Effector memory CD8-positive, alpha-beta T cell (primary cell): ENCODE measurements at places on chromosomes 6 and 20.

GRCh38 chr6:109791301-109791700 is 100.2 kb downstream of the FIG4 start:
- no peak for DNase-seq

DNA sequence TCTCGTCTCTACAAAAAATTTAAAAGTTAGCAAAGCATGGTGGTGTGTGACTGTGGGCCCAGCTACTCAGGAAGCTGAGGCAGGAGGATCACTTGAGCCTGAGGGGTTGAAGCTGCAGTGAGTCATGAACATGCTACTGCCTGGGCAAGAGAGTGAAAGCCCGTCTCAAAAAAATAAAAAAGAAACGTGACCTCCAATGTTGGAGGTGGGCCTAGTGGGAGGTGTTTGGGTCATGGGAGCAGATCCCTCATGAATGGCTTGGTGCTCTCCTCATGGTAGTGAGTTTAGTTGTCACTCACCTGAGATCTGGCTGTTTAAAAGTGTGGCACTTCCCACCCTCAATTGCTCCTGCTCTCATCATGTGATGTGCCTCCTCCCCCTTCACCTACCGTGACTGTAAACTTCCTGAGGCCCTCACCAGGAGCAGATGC is 24.3 kb downstream of the RBL1 start:
- peak; percentile 4 for DNase-seq

GRCh38 chr6:142685852-142686506 is 259.0 kb downstream of the HIVEP2 start:
- DNase-seq: no peak

DNA sequence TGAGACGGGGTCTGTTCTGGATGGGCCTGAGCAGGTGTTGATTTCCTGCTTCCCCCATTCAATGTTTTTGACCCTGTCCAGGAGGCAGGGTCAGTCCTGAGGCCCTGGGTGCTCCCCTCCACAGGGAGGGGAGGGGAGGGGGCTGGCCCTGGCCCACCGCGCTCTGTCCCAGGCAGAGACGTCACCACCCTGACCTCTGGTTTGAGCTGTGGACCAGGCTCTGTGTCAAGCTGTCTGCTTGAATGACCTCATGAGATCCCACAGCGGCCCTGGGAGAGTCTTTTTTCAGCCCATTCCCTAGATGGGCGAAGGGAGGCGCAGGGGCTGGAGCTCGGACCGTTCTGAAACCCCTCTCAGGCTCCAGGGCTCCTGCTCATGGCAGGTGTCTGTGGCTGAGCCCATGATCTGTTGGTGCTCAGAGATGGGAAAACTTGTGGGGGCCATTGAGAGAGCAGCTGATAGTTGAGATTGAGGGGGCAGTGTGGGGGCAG is 8.9 kb upstream of the LKAAEAR1 start:
- DNase-seq: no peak

DNA sequence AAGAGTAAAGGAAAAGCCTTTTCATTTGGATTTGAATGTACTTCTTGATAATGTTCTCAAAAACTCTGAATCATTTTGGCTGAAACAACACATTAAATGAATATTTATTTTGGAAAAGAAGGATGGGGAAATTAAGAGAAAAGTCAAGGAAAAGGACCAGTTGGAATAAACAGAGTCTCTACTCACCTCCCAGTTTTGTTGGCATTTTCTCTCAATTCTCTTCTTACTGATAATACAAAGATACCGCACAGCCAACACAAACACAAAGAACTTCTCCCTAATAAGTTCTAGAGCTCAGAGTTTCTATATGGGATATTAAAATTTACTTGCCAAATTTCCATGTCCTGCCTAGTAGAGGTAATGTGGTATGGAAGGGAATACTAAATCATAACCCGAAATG is 13.1 kb downstream of the EPM2A start:
- no peak for DNase-seq

- DNase-seq: no peak
Observed at GRCh38 chr20:39016506-39016905, 54.4 kb downstream of the DHX35 start.

DNA sequence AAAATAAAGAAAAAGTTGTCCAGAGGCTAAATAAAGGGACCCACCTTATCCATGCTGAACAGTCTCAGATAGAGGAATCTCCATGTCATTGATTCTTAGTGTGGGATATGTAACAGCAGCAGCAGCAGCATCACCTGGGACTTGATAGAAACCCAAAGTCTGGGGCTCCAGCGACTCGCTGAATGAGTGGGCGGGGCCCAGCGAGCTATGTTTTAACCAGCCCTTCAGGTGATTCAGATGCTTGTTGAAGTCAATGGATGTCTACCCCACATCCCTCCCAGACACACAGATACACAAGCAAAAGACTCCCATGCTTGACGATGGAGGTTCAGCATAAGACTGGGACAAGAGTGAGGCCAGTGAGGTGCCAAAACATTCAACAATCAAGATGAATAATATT is 298.6 kb downstream of the UBE3D start:
- no peak for DNase-seq

GRCh38 chr6:88520445-88520844 is 354.3 kb upstream of the CNR1 start:
- no peak for DNase-seq

DNA sequence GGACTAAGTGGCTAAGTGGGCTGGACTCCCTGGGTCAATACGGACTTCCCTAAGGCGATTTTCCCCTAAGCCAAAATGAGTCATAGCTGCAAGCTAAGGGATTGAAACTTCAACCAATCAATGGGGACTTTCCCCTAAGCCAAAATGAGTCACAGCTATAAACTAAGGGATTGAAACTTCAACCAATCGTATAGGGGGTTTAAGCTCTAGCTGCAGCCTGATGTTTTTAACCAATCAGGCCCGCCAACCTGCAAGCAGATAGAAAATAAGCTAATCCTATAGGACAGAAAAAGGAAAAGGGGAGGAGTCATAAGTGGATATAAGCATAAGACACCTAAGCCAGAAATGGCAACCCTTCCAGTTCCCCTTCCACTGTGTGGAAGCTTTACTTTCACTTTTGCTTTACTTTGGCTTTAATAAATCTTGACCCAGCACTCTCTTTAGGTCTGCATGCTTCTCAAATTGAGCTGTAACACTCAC is 655.0 kb upstream of the HS3ST5 start:
- DNase-seq: no peak

DNA sequence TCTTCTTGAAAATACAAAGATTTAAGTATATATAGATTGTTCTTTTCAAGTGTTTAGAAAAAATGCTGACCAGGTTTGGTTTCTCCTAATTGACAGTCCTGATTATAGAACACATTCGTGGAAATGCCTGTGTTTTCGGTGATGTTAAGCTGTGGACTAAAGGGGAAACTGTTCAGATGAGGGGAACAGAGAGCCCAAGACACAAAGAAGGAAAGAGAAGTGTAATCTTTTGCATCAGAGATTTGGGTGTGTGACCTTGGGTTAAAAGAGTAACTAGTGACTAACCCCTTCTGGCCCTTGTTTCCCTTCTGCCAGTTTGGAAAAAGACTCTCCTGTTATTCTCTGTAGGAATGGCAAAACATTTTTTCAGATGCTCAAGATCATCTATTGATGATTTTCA is 331.3 kb downstream of the RIMS1 start:
- no peak for DNase-seq

DNA sequence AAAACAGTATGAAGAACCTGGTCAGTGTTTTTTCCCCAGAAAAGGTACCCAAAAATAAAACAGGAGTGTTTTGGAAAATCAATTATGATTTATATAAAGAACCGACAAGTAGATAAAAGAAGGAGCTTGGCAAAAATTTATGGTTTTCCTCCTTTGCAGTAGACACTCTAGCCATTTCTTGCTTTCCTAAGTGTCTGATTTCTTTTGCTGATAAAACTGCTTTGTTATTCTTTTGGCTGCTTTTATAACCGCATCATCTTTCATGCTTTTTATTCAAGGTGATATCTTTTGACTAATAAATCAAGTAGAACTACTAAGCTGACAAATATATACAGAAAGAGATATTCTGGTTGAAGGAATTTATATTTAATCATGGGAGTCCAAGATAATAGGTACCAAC is 16.6 kb downstream of the ATG5 start:
- DNase-seq: no peak

GRCh38 chr6:128882991-128883611 is at the start of gene LAMA2:
TSS of gene LAMA2 (plus strand) at chr6:128883138. CDS start at chr6:128883246, 108 bp downstream.
- DNase-seq: no peak

GRCh38 chr6:151409260-151409659 is 17.9 kb upstream of the ZBTB2 start:
- no peak for DNase-seq

DNA sequence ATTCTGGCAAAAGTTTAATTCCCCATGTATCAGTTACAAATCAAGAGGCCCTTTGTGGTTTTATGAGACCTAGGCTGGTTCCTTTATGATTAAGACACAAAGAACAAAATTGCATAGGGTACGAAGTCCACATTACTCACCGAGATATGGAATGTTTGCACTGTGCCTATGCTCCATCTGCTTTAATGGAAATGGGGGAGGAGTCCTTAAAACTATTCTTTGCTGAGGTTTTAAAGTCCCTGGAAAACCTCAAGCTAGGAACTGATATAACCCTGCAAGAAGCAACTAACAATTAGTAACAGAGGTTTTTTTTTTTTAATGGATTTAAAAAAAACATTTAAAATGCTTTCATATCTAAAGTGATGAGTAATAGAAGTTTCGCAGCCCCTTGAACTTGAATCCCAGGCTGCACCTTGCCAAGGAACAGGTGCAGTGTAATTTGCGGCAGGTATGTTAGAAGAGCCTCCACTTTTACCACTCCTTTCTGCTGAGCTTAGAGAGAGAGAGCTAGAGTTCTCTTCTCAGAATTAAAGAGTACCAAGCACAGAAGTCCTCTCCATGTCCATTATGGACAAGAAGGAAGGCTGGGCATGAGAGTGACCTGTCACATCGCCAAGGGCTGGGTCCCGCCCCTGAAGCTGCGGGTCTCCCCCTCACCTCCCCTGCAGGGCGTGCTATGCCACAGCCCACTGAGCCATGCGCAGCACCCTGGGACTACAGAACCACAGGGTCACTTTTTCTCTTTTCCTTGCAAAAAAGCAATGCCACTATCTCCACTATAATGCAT is 2.3 kb downstream of the SERPINB1 start:
- DNase-seq: no peak

GRCh38 chr6:87698547-87699006 is 3.5 kb downstream of the AKIRIN2 start:
- no peak for DNase-seq

DNA sequence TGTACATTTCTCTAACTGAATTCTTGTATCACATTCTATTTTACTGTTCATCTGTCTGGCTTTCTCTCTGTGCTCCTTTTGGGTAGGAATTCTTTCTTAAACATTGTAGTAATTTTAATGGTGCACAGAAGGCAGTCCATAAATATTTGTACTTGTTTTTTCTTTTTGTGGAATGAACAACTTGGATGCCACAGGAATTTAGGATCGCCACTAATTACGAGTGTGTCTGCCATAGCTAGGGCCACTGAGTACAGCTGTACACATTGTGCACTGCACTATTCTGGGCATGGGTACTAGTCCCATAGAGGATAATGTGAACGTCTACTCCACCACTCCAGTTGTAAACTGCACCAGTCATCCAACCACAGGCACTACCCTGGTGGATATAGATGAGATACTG is 39.3 kb upstream of the TMEM200A start:
- DNase-seq: no peak

GRCh38 chr20:23350904-23351838 is 580 bp downstream of the NXT1 start:
- DNase-seq: peak; percentile 58

- DNase-seq: no peak
Observed at GRCh38 chr6:141403103-141403502, 729.6 kb upstream of the GJE1 start.

- DNase-seq: no peak
Observed at GRCh38 chr6:169190144-169190584, 63.5 kb downstream of the THBS2 start.

DNA sequence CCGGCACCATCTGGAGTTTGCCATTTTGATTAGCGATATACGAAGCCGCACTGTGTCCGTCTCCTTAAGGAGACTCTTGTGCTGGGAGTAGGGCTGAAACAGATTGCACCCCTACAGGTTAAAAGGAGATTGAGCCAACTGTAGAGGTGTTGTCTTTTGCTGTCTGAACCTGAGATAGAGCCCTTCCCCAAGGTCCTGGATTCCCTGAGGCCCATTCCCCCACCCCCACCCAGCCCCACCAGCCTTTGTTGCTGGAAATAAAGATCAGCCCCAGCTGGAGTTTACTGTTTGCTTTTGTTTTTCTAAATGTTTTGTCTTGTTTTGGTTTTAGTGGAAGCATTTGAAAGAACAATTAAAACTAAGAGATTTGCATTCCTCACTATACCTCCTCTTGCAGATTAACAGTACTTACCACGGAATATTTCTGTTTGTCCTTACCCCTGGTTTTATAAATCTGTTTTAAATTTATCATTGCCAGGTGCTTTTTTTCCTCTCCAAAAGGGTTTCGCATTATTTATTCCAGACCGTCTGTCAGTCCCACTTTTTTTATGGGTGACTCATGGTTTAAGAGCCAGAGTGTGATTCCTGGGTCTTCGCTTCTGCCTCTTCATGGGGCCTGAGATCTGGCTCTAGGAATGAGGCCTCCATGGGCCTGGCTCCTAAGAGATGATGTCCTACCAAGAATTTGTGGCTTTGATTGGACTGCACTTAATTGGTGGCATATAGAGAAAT is 169.2 kb downstream of the DTNBP1 start:
- no peak for DNase-seq

- DNase-seq: no peak
Observed at GRCh38 chr6:164206807-164207423, 792.4 kb downstream of the QKI start.

GRCh38 chr6:31460361-31461025 is 37.5 kb upstream of the MICB start:
- DNase-seq: no peak

GRCh38 chr20:33475381-33476152 is 14.3 kb upstream of the CBFA2T2 start:
- DNase-seq: no peak

DNA sequence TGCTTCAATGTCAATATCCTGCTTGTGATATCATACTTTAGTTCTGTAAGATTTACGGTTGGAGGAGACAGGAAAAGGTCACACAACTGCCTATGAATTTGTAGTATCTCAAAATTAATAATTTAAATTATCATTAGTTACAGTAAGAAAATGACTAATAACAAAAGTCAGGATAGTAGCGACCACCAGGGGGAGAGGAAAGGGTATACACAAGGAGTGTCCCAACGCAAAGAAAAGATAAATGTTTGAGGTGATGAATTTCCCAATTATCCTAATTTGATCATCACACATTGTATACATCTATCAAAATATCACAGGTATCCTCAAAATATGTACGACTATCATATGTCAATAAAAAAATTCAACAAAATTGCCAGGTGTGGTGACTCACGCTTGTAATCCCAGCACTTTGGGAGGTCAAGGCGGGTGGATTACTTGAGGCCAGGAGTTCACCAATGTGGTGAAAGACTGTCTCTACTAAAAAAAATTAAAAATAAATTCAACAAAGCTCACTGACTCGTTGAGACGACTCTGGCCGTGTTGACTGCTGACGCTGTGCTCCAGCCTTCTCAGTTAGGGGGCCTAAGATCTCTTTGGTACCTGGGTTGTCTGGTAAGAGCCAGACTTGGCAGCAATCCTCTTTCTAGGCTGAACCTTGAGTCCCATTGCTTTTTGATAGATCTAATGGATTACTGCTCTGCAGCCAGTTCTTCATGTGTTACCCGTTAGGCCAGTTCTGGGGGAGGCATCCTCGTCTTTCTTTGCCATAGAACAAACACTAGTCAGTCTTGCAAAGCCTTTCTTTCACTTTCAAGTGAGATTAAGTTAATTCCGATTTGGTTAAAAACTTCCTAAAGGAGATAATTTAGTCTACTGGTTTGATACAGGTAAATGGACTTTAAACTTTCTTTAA is 9.0 kb upstream of the OVOL2 start:
- no peak for DNase-seq

- no peak for DNase-seq
Observed at GRCh38 chr6:127392301-127392700, 48.9 kb upstream of the ECHDC1 start.

GRCh38 chr20:9374480-9374879 is 139.9 kb upstream of the LAMP5 start:
- DNase-seq: no peak
